ENCODE measurements at places on chromosomes 6 and 20.

DNA sequence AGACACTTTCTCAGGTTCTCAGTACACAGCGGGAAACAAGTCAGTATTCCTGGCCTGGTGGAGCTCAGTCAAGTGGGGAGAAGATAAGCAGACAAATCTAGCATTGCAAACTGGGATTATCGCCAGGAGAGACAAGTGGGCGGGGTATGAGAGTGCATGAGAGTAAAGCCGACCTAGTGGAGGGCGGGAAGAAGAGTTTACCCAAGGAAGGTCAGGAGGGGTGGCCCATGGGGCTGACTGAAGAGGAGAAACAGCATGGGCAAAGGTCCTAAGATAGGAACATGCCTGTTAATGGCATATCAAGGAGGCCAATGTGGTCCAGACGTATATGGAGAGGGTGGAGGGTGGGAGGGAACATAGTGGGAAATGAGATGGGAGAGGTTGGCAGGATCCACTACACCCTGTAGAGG is 12.4 kb upstream of the CSNK2A1 start:
- no peak for DNase-seq

DNA sequence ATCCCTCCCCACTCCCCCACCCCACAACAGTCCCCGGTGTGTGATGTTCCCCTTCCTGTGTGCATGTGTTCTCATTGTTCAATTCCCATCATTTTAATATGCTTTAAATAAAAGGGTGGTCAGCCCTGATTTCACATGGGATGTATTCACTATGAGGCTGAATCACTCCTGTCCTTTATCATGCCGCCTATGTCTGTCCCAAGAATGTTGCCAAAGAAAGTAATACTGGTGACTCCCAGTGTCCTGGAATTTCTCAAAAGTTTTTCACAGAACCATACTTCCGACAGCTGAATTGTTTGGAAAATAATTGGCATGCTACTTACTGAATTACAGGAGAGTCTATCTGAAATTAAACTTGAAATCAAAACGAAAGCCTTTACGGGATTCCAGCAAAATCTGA is 217.7 kb downstream of the HAO1 start:
- DNase-seq, result no peak

GRCh38 chr6:32603888-32604287 is 14.2 kb upstream of the HLA-DRB1 start:
- no peak for DNase-seq

GRCh38 chr6:14058029-14058695 is 59.4 kb upstream of the CD83 start:
- no peak for DNase-seq

- no peak for DNase-seq
Observed at GRCh38 chr6:142523515-142524375, 221.9 kb downstream of the ADGRG6 start.

- no peak for DNase-seq
Observed at GRCh38 chr6:88380618-88381288, 214.6 kb upstream of the CNR1 start.

DNA sequence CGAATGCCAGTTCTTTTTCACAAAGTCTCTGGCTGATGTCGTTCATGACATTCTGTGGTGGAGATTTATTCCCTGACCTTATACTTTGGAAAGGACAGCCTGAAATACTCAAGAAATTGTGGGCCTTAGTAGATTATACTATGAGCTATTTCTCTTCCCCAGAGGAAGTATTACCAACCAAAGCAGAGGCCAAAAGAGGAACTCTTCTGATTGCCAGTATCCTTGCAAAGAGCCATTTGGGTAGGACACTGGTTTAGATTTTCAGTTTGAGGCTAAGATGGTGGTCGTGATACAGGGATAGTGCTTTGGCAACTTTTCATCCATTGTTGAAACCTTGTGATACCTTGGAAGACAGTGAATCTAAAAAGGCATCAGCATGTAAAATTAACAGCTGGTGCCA is 327.3 kb downstream of the HACE1 start:
- DNase-seq, result no peak

GRCh38 chr20:11338496-11339306 is 579.0 kb upstream of the BTBD3 start:
- DNase-seq, result no peak

DNA sequence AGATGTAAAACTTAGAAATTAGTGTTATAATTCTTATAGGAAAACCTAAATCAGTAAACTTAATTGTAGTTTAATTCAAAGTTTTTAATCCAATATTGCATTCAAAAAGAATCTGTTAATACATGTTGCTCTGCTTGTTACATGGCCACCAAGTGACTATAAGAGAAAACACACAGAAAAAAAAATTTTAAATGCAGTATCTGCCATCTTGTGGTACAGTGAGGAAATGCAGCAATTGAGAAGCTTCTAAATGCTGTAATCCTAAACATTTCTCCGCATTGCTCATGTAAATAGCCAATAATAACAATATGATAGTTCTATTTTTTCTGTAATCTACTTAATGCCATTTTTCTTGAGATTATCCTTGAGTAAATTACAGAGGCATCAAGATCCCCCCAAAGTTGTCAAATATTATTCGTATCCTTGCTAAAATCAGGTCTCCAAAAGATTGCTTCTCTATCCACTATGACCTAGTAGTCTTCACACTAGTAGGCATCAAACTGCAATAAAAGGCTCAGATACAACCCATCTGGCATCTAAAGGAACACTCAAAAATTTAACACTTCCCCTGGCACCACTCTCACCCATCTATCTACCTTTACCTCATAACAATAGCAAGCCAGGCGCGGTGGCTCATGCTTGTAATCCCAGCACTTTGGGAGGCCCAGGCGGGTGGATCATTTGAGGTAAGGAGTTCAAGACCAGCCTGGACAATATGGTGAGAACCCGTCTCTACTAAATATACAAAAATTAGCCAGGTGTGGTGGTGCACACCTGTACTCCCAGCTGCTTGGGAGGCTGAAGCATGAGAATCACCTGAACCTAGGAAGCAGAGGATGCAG is 34.6 kb downstream of the HDAC2 start:
- DNase-seq, result no peak

GRCh38 chr6:141953072-141953471 is 179.7 kb upstream of the GJE1 start:
- no peak for DNase-seq

GRCh38 chr6:11143394-11144371 is 32.2 kb upstream of the ERVFRD-1 start:
- DNase-seq, result no peak

GRCh38 chr6:118709859-118710350 is 58.5 kb upstream of the CEP85L start:
- peak; percentile 48 for DNase-seq

DNA sequence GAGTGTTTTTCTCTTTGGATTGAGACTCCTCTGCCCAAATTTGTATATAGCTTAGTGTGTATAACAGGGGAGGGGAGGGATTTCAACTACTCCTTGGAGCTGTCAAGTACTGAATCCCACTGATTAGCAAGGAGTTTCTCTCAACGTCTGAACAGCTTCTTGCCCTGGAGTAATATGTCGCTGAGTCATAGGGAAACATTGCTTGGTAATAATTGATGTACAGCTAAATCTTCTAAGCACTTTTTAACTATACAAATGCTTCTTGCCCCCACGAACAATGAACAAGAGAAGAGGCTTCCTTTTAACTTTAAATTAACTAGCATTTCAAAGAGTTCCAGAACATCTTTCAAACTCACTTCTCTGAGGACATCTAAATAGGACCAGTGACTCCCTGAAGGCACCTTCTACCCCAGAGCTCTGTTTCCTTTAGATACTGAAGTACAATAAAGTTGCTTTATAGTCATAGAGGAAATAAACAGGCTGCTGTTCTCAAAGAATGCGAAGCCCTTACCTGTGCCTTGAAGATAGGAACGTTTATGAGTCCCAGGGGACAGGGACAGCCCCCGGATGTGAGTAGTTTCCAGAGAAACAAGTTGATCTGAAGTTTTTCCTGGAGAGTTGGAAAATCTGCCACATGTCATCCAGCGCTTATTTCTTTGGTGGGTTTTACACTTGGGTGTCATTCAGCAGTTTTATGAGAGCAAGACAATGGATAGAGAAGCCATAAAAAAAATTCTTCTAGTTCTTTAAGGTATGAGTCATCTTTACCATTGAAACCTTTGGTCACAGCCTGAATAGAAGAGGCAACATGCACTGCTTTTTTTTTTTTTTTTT is 462.5 kb upstream of the BTBD3 start:
- no peak for DNase-seq

DNA sequence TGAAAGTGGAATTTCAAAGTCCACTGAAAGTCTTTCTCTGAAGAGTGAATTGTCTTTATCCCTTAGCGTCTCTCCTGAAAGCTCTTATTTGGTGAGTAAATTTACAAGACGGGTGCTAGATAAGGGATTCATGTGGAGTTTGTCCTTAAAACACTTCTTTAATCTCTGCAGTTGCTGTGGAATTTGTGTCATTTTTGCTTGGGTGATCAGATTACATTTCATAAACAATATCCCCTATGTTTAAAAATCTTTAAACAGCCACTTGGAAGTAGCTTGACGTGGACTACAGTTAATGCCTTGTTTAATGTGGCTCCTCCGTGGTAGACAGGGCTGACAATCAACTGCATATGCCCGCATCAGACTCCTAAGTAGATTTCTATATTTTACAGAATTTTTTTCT is 175.4 kb upstream of the ZNF217 start:
- DNase-seq, result no peak

- DNase-seq, result no peak
Observed at GRCh38 chr20:48723308-48724264, 104.2 kb downstream of the PREX1 start.

DNA sequence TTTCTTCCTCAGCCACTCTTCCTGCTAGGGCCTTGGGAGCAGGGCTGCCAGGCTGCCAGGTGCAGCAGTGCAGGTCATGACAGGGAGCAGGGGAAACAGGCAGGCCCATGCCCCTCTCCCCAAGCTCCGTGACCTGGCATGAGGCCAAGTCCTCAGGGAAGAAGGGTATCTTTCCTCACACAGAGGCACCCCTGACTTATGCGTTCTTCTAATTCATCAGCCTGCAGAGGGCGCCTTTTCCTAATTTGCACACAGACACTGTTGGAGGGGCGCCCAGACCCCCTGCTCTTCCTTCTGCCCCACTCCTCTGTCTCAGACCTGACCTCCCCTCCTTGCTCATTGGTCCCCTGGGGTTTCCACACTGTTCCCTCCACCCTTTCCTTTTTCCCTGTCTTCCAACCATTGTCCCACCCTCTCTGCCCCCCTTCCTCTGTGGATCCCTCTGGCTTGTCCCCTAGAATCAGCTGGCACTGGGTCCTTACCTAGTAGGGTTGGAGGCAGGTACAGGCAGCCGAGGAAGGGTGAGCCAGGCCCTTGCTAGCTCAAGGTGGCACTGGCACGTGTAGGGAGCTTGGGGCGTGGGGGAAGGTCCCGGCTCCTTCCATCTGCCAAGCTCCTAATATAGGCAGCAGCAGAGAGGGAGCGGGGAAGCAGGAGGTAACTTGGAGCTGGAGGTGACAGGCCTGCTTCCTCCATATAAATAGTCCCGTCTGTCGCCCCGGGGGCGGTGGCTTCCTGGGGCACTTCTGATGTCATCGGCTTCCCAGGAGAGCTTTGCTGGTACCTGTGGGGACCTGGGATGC is 154.9 kb upstream of the MLN start:
- no peak for DNase-seq

DNA sequence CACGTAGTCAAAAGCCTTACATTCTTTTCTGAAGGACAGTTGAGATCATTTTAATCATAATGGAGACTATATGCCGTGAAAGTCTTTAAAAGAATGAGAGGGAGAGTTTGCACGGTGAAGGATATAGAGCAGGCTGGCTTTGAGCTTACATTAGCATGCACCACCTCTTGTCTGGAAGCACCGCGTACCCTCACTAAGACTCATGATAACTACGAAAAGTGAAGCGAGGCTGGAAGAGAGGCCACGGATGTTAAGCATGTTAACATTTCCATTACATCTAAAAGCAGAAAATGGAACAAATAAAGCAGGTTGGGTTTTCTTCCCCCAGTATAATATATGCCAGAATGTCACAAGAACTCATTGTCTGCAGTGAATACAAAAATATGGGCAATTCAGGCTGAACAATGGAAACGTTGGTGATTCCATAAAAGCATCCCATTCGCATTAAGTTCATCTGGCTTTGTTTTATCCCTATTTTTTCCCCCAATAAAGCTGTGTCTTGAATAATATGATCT is 40.6 kb upstream of the NKX2-2 start:
- no peak for DNase-seq

DNA sequence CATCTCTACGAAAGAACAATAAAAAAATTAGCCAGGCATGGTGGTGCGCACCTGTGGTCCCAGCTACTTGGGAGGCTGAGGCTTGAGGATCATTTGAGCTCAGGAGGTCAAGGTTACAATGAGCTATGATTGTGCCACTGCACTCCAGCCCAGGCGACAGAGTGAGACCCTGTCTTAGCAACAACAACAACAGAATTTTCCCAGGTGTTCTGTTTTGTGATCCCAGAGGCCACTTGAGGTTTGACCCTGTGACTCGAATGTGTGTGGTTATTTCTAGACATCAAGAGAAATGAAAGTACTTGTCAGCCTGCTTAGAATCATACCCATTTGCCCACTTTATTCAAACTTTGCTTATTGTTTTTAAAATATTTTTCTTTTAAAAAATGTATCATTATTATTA is 117.6 kb upstream of the CLDN20 start:
- DNase-seq, result no peak

- DNase-seq, result no peak
Observed at GRCh38 chr6:122869437-122870024, 80.5 kb downstream of the SMPDL3A start.

DNA sequence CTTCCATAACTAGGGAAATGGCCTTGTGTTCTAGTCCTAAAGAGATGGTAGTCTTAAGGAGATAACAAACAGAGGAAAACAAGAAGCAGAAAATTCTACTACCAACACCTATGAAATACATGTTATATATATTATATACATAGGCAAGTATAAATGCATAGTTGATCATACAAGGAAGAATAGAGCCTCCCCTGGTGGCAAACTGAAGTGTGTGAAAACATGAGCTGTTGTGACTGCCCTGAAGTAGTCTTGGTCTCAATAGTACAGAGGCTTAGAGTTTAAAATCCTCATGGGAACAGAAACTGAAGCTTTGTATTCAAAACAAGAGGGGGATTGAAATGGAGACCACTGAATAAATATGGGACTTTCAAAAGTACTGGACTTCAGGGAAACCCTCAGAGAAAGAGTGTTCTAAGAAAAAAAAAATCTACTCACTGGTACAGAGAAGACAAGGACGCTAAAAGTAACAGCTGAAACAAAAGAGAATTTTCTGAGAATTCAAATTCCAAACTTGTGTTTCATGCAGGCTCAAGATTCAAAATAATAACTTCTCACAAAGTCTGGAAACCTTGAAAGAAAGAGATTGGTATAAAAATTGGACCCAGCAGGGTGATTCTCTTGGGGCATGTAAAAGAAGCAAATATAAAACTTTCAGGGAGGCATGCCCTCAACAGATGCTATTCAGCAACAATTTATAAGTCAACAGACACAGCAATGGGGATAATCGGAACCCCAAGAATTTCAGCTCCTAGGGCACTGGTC is 59.7 kb upstream of the SAMD3 start:
- no peak for DNase-seq

GRCh38 chr6:32982702-32983492 is 14.5 kb downstream of the BRD2 start:
- DNase-seq, result no peak

DNA sequence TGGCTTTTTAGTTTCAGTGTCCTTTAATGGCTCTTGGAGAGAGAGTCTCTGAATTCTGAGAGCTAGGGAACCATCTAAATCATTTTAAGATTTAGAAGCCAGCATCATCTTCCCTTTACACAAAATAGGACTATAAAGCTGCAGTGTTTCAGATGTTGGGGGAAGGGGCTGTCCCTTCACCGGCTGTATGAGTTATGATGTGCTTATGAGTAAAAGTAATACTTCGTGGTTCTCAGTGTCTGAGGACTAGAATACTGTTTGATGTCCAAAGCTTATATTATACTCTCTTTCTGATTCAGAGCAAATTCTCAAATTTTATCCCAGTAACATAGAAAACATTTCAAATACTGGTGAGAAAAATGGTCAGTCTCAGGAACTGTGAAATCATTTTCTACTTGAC is 63.5 kb upstream of the FAM8A1 start:
- no peak for DNase-seq
